CD4-positive, alpha-beta T cell treated with Interleukin-17A for 1 hour (primary cell): ENCODE measurements at places on chromosomes 11 and 22.

- DNase-seq, result no peak
Measured at GRCh38 chr11:13135385-13136271, 126.5 kb downstream of the RASSF10 start.

- DNase-seq, result no peak
Measured at GRCh38 chr11:118953265-118953664, 2.8 kb upstream of the UPK2 start.

DNA sequence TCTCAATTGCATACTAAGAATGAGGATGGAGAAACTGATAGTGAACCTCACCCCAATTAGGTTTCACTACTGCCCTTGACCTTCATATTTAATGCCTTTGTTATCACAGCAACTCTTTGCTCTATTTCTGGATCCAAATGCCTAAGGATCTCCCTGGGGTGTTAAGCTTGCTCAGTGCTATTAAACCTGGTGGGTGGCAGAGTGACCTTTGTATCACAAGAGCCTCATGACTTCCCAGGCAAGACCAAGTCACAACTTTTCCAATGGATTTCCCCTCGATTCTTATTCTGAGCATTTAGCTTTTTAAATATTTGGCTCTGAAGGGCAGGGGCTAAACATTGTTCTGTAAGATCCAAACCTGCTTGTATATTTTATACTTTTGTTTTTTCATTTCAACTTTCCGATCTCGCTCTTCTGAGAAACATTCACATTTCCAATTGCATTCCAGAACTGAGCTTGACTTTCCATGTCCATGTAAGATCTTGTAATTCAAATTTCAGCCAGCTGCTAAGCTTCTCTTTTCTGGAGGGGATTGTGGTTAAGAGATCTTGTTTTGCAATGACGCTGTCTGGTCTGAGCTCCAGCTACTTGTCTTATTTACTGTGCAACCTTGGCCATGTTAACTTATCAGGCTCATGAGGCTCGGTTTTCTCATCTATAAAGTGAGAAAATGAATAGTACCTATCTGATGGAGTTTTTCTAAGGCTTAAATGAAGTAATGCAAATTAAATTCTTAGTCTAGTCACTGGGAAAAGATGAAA is 6.4 kb upstream of the EHF start:
- no peak for DNase-seq

GRCh38 chr22:19942157-19943081 is 801 bp upstream of the TXNRD2 start:
- DNase-seq, result peak; percentile 6

DNA sequence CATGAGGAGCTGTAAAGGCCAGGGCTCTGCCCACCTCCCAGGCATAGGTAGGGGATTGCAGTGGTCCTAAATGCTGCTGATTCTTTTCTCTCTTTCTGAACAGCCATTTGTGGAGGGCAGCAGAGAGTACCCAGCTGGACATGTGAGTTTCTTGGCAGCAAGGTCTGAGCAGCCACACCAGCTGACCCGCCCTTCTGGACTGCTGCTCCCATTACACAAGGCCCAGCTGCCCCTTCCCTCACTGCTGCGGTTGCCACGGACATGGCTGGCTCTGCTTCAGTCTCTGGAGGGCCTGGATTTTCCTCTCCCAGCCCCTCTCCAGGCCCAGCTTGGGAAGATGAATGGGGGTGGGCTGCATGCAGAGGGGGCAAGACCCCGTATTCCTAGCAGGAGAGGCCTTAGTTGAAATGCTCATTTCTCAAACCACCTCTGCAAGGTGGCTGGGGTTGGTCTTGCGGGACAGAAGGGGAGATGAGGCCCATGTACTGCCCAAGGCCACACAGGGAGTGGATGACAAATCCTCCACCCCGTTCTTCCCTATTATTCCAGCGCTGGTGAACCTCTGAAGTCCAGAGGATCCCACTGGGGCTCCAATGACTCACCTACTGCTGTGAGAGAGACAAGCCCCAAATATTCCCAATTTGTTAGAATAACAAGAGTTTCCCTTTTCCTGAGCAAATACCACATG is 4.6 kb downstream of the LGALS12 start:
- no peak for DNase-seq

DNA sequence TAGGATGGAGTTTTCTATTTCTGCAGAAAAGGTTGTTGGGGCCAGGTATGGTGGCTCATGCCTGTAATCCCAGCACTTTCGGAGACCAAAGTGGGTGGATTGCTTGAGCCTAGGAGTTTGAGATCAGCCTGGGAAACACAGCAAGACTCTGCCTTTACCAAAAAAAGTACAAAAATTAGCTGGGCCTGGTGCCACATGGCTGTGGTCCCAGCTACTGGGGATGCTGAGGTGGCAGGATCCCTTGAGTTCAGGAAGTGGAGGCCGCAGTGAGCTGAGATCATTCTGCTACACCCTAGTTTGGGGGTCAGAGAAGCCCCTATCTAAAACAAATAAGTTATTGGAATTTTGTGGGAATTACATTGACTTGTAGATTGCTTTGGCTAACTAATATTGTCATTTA is 71.7 kb downstream of the FDX1 start:
- no peak for DNase-seq

DNA sequence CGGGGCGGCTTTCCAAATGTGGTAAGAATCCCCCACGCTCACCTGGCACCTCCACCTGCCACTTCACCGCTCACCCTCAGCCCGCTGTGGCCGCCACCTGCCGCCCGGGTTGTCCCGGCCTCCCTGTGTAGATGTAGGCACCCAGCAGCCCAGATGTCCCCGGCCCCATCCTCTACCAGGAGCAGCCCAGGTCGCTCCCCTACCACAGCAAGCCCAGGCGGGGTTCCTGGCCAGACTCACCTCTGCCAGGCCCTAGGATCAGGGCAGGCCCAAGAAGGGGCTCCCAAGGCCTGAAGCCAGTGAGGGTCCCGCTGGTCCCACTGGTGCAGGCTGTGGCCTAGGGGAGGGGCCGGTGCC is 27.4 kb downstream of the MOB2 start:
- no peak for DNase-seq

- no peak for DNase-seq
Measured at GRCh38 chr11:66875378-66875777, 18.5 kb downstream of the LRFN4 start.

GRCh38 chr22:20531404-20532201 is 24.2 kb downstream of the MED15 start:
- DNase-seq, result no peak
